ENCODE measurements at places on chromosomes 6 and 20.

GRCh38 chr6:6875818-6876470 is 231.8 kb upstream of the RREB1 start:
- DNase-seq, result no peak

DNA sequence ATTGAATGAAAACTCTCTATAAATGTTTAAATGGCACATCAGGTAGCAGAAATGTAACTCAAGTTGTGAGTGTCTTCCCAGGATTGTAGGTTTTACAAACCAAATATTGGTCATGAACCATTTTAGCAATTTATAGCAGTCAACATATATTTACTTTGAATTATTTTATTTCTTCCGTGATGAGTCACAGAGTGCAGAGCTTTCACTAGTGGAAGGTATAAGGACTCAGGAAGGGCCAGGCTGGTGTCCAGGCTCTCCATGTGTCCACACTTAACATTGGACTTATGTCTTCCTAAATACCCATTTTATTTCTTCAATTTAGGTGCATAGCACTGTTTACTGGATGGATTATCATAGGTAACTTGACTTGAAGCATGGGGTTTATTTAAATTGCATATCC is 120.9 kb downstream of the OLIG3 start:
- DNase-seq, result no peak

DNA sequence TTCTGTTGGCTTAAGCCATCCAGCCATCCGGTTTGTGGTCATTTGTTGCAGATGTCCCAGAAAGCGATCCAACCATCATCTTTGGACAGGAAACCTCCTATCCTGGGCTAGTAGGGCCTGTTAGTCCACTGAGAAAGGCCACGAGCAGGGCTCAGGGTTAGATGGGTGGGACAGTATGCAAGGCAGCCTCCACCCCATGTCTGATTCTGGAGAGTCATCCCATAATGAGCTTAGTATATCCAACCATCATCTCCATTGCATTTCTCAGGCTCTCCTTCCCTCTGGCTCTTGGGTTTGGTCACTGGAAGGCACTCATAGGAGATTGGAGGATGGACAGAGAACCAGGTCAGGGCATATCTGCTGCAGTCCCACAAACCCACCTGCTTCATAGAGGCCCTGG is 117.8 kb downstream of the LRFN2 start:
- no peak for DNase-seq

- no peak for DNase-seq
Measured at GRCh38 chr6:96990989-96991388, 66.5 kb downstream of the KLHL32 start.

DNA sequence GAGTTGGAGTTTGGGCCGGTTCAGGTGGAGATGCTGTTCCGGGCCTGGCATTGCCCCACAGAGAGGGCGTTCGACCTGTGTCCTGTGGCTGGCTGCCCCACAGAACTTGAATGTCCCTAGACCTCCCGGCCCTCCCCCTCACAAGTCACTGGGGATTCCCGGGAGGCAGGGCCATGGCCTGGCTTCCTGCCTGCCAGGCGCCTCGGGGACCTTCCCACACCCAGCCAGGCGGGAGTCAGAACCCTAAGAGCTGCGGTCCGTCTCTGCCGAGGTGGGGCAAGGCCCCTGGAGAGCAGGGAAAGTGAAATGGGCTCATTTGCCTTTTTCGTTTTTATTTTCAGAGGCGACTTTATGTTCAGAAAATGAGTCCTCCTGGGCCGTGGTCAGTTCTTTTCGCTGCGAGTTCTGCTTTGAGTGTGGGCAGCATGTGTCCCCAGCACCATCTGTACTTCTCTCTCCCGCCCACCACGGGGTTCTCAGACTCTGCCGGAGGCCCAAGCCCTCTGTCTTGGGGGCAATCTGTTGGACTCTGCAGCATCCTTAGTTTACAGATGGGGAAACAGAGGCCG is 8.5 kb downstream of the RBM38 start:
- no peak for DNase-seq

DNA sequence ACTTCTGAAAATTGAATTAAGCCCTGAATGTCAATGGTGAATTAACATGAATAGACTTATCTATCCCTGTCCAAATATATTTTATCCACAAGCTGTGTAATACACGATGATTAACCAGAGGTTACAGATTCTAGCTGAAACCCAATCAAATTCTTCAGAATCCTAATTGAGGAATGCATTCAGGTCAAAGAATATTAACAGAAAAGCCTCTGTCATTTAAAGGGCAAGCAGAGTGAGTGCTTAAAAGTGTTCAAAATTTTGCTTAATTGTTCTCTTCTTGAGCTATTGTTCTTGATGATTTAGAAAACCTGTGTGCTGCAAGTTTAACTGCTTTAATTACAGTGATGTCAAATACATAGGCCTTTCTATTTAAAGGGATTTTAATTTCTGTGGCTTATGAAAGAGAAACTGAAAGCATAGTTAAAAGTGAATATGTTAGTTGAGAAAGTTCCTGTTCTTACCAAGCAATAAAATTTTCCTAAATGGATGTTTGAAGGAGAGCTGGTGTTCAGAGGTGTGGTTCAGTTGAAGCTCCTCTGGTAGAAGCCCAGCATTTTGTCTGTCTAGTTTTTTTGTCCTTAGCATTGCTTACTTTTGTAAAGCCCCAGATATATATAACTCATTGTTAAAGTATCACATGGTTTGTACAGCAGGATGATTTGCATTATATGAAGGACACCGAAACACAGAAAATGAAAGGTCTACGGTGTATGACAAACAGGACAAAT is 466.3 kb upstream of the PLCB4 start:
- DNase-seq, result no peak

DNA sequence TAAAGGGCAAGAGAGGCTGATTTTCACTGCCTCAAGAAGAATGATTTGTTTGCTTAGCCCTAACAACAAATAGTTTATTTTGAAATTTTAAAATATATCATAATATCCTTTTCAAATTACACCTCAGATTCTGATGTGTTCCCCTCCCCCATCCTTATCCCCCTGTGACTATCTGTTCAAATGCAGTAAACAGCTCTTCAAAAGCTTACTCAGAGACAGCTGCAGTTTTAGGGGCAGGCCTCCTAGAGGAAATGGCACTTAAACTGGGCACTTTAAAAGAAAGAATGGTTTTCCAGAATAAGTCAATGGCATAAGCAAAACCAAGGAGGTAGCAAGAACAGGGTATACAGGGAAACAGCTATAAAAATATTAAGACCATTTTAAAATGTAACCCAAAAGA is 118.6 kb upstream of the UST start:
- no peak for DNase-seq

DNA sequence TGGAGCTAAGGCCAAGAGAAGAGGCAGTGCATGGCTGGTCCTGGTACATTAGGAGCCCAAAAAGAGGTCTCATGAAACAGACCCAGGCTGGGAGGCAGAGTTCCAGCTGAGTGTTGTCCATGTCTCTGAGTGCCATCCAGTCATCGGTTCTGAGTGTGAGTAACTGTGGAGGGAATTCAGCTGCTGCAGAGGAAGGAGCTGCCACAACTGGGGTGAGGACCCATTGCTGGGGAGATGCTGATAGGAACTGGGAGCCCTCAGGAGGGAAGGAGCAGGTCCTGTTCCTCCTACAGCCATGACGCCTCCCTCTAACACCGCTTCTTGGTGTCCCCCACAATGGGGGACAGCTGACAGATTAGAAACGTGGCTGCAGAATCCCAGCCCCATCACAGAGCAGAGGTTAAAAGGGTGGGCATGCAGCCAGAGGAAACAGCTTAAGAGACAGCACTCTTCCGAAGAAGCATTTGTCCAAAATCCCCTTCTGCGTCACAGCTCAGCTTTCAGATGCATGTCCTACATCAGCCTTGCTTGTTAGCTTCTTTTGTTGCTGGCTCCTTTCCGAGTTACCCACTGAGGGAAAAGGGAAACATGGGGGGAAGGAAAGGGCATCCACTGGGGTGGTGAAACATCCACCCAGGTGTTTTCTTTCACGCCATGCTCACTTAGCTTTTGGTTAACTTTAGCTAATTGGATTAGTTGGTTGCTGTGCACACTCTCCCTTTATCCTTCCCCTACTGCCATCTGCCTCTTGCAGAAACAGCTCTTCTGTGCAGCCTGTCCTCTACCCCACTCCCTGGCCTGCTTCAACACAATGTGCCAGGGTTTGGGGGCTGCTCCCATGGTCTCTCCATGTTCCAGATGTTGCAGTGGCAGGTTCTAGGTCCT is 239.2 kb downstream of the SYNDIG1 start:
- DNase-seq, result no peak

- no peak for DNase-seq
Measured at GRCh38 chr6:10146715-10147451, 268.0 kb downstream of the TFAP2A start.

- no peak for DNase-seq
Measured at GRCh38 chr6:158640519-158640918, 4.0 kb downstream of the DYNLT1 start.

- no peak for DNase-seq
Measured at GRCh38 chr20:5811746-5812145, 61.5 kb downstream of the SHLD1 start.

DNA sequence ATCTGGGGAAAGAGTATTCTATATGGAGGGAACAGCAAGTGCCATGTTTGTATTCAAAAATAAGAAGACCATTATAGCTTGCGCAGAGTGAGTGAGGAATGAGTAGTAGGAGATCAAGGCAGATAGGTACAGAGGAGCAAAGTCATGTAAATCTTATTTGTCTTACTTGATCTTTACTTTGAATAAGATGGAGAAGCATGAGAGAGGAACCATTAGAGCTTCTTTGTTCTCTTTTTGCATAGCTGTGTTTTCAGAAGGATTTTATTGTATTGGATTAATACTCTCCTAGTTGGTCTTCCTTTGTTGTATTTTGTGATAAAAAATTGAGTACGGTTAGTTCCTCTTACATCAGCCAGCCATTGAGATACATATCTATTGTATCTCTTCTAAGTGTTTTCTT is 88.4 kb downstream of the SCAF8 start:
- no peak for DNase-seq

DNA sequence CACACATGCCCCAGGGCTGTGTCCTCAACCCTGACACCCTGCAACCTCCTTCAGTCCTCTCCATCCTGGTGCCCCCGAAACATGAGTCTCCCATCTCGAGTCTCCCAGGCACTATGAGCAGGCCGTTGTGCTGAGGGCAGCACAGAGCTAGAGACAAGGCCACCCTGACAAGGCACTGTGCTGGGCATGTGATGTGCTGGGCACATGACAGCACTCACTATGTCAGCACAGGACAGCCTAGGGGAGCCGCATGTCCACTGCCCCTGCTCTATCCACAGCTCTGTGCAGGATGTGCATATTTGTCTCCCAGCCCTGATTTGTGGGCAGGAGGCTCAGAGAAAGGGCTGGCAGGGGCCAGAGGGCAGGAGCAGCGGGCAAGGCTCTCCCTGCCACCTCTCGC is 362.1 kb upstream of the AGPAT4 start:
- DNase-seq, result no peak

DNA sequence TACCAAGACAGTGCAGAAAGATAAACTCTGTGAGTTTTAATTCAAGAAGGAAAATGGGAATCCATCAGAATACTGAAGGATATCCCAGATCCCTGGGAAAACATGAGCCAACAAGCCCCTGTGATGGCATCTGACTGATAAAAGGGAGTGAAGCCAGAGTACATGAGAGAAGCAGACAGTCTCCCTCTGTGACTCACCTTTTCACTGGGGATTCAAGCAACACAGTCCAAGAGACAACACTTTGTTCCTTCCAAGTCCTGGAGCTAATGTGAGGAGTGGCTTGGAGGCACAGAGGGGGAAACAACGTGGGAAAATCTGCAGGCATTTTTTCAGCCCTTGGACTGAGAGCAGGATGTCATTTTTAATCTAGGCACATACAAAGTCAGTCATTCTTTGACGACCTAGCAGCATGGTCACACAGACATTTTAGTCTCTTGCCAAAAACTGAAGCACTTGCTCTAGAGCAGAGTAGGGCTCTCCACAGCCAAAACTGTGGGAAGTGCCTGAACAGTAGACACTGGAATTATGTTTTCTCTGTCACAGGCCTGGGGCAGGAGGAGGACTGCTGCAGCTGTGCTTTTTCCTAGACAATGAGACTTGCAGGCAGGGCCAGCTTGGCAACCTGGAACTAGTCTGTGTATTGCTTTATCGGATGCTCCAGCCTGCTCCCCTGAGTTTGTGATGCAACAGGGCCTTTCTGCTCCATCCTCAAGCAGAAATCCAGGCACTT is 465.0 kb upstream of the GJE1 start:
- no peak for DNase-seq

DNA sequence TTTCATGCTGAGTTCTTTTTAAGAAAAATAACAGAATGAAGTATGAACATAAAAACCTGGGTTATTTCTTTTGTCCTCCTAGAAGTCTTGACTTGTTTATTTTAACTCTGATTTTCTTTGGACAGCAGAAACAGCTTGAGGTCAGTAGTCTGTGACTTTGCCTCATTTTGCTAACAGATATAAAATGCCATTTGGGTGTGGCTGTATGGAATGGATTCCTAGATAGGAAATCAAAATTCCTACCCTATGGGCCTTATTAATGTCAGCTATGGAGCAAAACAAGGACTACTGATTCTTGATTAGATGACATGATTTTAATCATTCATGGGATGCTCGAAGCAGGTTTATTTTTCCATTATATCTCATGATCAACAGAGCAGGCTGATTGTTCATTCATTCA is 46.8 kb upstream of the TENT5A start:
- DNase-seq, result no peak

DNA sequence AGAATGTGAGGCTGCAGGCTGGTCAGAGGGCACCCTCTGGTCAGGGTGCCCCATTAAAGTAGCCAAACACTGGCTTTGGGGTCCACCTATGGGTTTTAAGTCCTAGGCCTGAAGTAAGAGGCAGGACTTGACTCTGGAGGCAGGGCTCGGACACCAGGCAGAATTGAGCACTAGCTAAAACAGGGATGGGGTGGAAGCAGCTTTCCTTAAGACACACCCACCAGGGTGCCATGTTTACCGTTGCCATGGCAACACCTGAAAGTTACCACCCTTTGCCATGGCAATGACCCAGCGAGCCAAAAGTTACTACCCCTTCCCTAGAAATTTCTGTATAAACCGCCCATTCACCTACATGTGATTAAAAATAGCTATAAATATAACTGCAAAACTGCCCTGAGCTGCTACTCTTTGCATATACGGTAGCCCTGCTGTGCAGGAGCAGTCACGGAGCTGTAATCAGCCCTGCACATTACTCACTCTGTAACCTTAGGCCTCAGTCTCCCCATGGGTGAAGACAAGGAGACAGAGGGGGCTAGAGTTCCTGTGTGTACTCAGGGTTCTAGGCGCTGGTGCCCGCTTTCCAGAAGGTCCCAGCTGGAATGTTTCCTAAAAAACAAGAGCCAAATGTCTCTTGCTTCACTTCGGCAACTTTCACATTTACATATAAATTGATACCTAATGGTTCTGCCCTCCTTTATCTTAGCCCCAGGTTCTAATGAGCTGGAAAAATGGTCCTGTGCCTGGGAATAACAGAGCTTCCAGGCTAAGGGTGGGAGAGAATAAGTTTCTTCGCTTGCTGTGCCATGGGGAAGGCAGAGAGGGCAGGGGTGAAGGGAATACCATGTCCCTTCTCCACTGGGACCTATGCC is 27.2 kb upstream of the SRSF6 start:
- DNase-seq, result no peak
